ENCODE measurements at places on chromosomes 16 and 17. TPM values are rescaled to one million over a fixed set of nuclear protein-coding genes. Genes with fewer than 3 reads are reported as not detected.

Gene TTLL6
- 4.1 TPM for polyA plus RNA-seq

Gene CA5A
- polyA plus RNA-seq: 0.54 TPM

Gene ZNF385C
- 0.48 TPM for polyA plus RNA-seq

Gene KRT40
- not detected for polyA plus RNA-seq

Gene ADAM11
- polyA plus RNA-seq: 5.5 TPM

Gene VMO1
- polyA plus RNA-seq: 3.3 TPM

Gene ZC3H18
- polyA plus RNA-seq: 61.8 TPM

Gene RCVRN
- 0.88 TPM for polyA plus RNA-seq

Gene RSKR
- polyA plus RNA-seq: 2.7 TPM

Gene KRTAP4-6
- not detected for polyA plus RNA-seq

Gene SMIM5
- 2.2 TPM for polyA plus RNA-seq

Gene HASPIN
- polyA plus RNA-seq: 5.0 TPM

Gene FASN
- 170 TPM for polyA plus RNA-seq

DNA sequence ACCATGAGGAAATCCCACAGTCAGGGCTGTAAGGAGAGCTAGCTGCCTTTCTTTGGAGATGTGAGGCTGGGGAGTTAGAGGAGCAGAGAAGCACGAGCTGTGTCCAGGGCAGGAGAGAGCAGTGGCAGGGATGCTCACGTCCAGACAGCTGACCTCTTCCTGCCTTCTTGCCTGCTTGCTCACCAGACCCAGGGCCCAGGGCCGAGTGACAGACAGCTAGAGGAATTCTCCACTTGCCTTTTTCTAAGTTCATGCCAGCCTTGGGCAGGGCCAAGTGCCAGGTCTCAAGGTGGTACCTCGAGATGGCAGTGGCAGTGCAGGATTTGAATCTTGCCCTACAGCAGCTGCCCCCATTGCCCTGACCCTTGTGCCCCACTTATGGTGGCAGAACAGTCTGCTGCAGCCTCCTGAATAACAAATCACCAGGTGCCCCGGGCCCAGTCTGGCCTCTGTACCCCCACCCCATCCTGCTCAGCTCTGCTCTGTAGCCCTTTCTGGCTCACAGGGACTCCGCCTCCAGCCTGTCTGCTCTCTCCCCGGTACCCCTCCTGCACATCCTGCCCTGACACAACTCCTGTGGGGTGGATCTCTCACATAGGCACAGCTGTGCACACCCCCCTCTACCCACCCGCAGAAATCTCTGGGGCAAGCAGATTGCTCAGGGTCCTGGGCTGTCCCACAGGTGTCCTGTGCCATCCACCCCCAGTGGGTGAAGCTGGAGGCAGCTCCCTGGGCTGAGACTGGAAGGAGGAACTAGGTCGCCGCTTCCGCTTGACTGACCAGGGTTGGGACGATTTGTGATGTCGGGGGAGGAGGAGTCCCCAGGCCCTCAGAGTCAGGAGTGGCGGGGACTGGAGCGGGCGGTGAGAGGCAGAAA lies 25.9 kb downstream of the GRIN2C start:
- DNase-seq: no peak

DNA sequence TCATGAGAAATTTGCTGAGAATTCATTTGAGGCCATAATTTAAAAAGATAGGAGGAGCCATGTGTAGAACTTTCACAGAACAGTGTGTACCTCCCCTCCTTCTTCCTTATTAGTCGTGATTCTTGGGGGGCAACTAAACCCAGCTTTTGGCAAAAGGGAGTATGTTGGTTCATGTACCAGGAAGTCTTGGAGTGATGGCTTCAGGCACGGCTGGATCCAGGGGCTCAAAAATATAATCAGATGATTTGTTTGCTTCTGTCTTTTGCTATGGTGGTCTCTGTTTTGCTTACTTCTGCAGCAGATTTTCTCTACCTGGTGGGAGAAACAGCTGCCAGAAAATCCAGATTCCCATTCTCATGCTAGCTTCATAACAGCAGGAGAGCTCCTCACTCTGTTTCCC lies 629.9 kb downstream of the MAF start:
- DNase-seq: no peak

DNA sequence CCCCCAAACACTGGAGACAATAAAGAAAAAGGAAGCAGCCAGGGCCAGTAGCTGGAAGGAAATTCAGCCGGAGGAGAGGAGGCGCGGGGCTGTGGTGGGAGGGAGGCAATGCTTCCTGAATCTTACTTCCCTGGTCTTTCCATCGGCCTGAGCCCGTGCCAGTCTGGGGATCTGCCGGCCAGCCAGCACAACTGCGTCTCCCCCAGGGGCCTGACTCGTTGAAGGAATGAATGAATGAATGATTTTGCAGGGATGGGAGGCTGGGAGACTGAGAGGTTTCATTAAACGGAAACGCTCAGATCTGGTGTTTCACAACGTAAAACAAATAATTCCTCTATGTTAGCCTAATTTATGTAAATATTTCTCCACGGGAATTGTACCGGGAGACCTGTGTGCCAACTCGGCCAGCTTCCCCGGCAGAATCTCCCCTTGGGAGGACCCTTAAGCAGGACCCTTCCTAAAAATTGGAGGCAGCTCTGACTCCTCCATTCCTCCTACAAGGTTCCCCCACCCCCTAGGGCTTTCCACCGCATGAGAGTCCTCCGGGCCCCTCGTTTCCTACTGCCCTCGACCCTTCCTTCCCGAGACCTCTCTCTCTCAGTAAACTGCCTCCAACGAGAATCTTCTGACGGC lies 1.3 kb upstream of the BAIAP2 start:
- DNase-seq: no peak

GRCh38 chr17:27895940-27896535 lies 2.9 kb upstream of the LYRM9 start:
- no peak for DNase-seq

DNA sequence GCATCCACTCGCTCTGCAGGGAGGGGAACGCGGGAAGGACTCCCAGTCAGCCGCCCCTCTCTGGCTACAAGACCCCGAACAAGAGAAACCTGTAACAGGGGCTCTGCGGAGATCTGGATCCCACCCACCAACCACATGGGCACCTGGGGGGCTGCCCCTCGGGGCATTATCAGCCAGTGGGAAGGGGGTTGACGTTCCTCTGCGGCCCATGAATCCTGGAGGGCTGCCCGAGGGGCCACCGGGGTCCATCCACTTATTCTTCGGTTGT lies 1.8 kb upstream of the PCGF2 start:
- DNase-seq: no peak

DNA sequence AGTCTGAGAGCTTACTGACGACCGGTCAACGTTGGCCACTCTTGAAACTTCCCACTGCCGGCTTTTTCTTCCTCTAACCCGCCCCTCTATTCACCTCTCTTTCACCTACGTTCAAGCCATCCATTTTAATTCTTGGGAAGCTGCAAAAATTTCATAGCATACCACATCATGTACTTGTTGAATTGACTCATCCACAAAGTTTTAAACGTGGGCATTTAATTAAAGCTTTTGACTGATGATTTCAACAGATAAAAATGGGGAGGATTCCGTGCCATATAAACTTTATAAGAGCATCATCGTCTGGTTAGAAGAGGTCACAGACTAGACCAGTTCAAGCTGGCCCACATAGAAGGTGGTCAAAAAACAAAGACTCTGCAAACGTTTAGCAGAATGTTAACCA lies 22.5 kb downstream of the VPS53 start:
- no peak for DNase-seq

DNA sequence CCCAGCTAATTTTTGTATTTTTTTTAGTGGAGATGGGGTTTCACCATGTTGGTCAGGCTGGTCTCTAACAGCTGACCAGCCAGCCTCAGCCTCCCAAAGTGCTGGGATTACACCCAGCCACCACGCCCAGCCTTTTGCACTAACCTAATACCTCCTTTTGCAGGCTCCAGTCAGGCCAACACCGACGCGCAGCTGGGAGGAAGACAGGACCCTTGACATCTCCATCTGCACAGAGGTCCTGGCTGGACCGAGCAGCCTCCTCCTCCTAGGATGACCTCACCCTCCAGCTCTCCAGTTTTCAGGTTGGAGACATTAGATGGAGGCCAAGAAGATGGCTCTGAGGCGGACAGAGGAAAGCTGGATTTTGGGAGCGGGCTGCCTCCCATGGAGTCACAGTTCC lies 2.0 kb downstream of the TRPV2 start:
- no peak for DNase-seq

DNA sequence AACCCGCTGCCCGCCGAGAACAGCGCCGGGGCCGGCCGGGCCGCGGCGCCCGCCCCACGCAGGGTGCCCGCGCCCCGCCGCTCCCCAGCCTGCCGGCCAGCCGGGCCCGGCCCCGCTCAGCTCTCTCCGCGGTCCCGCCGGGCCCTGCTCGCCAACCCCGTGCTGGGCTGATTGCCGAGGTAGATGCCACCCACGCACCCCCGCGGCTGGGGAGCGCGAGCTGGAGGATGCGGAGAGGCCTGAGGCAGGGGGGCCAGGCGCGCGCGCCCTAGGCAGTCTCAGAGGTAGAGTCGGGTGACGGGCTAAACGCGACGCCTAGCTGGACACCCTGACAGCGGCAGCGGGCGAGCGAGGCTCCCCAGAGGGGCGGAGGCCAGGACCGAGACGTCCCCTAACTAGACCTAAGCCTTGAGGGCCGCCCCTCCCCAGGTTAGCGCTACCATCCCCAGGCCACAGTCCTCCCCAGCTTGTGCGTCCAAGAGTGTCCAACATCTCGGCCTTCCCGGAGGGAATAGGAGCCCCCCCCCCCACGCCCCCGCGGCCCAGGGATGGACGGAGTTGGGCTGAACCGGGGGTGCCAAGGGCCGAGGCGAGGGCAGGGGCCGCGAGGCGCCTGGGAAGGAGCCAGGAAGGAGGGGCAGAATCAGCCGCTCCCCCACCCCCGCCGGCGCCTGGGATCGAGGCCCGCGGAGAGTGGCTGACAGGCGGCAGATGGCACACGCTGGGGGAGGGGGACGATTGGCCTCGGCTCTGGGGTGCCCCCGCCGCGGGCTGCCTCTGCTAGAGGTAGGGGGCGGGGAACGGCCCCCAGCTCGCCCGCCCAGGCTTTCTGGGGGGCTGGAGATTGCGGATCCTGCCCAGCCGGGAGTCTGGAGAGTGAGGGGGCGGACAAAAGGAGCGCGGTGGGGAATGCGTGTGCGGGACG lies 2.5 kb upstream of the ZNF423 start:
- DNase-seq: peak; percentile 56

DNA sequence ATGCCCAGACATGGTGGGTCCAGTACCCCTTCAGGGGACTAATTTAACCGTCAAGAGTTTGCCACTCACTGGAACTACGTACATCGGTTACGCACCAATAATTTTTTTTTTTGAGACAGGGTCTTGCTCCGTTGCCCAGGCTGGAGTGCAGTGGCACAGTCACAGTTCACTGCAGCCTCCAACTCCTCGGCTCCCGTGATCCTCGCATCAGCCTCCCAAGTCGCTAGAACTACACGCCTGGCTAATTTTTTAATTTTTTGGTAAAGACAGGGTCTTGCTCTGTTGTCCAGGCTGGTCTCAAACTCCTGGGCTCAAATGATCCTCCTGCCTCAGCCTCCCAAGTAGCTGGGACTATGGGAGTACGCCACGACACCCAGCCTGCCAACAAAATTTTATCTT lies 15.6 kb downstream of the RPH3AL start:
- DNase-seq: no peak

GRCh38 chr17:60678118-60678444 lies 430 bp downstream of the BCAS3 start:
- no peak for DNase-seq

DNA sequence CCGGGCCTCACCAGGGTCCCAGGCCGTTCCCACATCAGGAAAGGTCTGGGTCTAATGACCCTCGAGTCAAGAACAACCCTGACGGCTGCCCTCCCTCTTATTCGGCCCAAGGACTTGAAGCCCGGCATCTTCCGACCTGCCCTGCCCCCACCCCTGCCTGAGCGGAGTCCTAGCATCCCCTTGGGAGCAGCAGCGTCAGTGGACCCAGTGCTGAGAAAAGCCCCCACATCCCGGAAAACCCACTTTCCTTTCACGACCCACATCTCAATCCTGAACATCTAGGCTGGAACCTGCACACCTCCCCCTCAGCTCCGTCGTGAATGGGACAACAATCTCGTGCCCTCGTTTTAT lies 769 bp downstream of the TMEM88 start:
- peak; percentile 37 for DNase-seq

DNA sequence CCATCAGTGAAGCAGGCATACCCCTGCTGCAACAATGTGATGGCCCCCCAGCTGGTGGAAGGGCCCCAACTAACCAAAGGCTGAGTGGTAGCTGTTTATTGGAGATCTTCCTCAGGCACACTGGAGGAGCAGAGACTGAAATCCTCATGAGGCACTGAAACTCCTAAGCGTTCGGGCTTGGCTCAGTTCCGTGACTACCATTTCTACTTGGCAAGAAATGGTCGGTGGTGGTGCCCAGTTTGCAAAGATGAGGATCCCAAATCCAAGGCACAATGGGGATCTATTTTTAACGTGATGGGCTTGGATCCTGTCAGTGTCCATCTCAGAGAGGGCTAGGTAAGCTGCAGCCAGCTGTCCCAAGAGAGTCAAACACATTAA lies 82.8 kb downstream of the TNFRSF13B start:
- DNase-seq: no peak

- DNase-seq: no peak
Measured at GRCh38 chr16:81453091-81453728, 8.6 kb downstream of the CMIP start.

- peak; percentile 72 for DNase-seq
Measured at GRCh38 chr16:10729104-10730048, 14.3 kb upstream of the NUBP1 start.

All from brain (organoid and tissue), 16 donors.